NCI-H1694 (cell line): ENCODE measurements at places on chromosomes 3 and 15.

- no peak for DNase-seq
Measured at GRCh38 chr3:118171236-118171852, 863.3 kb downstream of the IGSF11 start.

- DNase-seq, result no peak
Measured at GRCh38 chr3:124966521-124967445, 32.2 kb upstream of the MUC13 start.

DNA sequence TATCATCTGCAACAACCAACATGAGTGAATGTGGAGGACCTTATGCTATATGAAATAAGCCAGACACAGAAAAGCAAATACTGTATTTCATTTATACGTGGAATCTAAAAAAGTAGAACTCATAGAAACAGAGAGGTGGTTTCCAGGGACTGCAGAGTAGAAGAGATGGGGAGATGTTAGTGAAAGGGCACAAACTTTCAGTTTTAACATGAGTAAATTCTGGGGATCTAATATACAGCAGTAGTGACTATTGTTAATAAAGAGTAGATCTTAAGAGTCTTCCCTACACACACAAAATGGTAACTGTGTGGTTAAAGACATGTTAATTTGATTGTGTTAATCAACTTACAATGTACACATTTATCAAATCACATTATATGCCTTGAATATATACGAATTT, 20.9 kb upstream of the MELTF start:
- no peak for DNase-seq

DNA sequence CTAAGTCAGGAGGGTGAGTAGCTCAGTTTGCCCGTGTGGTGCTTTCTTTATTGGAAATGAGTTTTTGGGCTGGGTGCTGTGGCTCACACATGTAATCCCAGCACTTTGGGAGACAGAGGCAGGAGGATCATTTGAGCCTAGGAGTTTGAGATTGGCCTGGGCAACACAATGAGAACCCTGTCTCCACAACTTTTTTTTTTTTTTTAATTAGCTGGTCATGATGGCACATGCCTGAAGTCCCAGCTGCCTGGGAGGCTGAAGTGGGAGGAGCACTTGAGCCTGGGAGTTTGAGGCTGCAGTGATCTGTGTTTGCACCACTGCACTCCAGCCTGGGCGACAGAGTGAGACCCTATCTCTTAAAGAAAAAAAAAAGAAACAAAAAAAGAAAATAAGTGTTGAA, 174.9 kb downstream of the NSMCE3 start:
- DNase-seq, result no peak

DNA sequence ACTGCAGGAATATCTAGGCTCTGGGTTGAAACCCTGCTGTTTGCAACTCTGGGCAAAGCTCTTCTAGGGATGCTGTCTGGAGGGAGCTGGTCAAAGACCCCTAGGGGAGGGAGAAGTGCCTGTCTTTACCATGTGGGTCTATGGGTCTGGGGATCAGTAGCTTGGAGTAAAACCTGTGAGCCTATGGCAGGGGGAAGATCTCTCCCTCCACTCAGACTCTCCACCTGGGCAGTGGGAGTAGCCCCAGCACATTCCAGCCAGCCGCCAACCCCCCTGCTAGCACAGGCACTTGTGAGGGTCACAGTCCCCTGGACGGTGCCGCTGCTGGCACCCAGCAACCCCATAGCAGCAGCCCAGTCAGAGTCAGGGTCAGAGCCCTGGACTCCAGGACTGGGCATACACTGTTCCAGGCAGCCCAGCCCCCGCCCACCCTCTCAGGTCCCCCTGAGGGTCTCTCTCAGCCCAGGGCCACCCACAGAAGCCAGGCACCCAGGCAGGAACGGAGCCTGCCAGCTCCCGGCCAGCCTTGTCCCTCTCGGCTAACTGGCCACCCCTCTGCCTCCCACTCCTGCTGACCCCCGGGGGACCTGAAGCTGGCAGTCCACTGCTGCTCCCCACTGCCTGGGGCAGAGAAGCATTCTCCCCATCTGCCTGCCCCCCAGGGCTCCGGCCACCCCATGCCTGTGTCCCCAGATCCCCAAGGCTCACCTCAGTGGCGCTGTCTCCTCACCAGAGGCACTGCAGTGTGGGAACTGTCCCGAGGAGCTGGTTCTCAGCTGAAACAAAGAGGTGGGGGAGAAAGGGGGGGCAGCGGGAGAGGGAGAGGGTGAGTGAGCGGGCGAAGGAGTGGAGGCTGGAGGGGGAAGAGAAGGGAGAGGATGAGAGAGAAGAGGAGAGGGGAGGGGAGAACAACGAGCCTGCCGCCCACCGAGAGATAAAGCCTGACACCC, 10.8 kb downstream of the GLYCTK start:
- no peak for DNase-seq

DNA sequence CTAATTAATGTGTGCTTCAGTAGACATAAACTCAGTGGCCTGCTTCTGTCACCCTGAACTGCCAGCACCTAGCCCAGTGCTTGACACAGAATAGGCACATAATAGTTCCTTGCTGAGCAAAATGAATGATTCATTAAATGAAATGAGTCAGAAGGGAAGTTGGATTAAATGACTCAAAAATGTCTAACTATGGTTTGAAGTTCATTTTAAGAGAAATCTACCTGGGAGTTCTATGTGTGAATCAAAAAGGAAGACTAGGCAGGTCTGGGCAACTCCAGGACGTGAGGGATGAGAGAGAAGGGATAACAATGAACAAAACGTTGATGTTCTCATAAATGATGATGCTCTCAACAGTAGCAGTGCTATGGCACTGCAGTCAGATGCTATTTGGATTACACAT, 175.0 kb downstream of the CFAP20DC start:
- no peak for DNase-seq

- peak; percentile 5 for DNase-seq
Measured at GRCh38 chr3:112531358-112531781, 30.4 kb downstream of the ATG3 start.

DNA sequence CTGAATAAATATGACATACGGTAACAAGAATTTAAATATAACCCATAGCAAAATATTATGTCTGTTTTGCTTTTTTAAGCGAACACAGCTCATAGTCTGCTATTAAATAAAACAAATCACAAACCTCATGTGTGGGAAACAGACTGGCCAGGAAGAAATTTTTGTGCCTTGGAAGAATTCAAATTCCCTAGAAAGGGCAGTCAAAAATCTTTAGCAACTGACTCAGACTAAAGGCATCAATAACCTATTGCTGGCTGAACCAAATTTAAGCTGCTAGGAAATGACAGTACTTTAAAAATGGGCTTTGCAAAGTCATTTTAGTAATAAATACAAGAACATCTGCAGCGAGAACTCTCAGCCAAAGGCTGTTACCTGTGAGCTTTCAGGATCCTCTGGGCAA, 151.4 kb downstream of the PLD1 start:
- DNase-seq, result no peak

GRCh38 chr3:168973897-168974296, 689.6 kb downstream of the MECOM start:
- DNase-seq, result no peak

GRCh38 chr3:105119801-105120340, 246.8 kb upstream of the ALCAM start:
- DNase-seq, result no peak

- no peak for DNase-seq
Measured at GRCh38 chr3:33883951-33884561, 85.6 kb downstream of the PDCD6IP start.

DNA sequence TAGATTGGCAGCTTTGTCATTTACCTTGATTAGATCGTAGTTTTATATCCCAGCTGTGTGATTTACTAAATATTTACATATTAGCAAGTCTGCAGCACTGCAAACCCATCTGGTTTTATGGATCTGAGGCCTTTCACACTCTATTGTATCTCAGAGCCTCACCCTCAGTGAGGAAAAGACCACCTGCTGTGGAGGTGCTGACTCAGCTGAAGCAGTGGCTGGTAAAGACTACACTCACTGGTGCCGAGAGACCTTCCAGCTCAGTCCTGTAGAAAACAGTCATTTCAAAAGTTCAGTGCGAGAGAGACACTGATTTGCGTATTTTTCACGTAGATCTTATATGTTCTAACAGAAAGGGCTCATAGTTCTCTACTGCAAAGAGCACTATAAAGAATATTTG, 307.8 kb upstream of the TPM1 start:
- no peak for DNase-seq

GRCh38 chr3:16441371-16441875, 72.1 kb downstream of the RFTN1 start:
- DNase-seq, result no peak

GRCh38 chr3:74590620-74591262, 23.7 kb downstream of the CNTN3 start:
- no peak for DNase-seq

- no peak for DNase-seq
Measured at GRCh38 chr3:30984855-30985749, 90.6 kb upstream of the GADL1 start.
